ENCODE measurements at places on chromosomes 4 and X.

DNA sequence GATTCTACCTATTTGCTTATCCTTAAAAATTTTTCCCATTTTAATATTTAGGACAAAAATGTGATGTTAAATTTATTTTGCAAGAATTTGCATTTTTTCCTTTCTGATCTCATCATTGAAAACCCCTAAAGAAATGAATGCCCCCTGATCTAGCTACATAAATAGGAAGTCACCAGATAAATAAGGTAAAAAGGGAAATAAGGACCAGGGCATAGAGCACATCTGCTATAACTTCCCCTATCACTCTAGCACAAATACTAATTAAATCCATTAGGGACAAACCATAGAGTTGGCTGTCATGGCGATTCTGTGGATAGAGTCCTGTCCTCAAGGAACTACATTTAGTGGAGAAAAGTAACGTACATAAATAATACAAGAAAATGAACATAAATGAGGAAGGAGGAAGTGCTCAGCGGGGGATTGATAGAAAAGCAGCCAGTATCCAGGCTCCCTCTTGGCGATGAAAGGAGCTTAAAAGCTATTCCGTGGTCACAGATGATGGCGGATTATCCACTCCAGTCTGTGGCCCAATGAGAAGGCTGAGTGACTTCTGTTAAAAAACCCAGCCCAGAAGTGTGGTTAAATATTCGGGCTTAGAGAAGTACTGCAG lies 76.9 kb upstream of the RPL34 start:
- DNase-seq, result no peak

DNA sequence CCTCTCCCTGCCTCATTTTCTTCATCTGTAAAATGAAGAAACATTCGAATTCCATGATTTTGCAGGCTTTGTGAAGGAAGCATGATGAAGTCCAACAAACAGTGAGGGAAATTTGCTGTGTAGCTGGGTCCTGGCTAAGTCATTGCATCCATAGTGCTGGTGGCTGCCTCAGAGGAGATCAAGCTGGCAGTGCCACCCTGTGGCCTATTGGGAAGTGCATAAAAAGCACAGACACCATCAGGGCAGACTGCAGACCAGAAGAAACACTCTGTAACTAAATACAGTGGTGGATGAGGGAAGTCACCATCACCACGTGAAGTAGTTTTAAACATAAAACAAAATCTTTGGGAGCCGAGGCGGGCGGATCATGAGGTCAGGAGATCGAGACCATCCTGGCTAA lies 40.7 kb upstream of the DDX3X start:
- DNase-seq, result no peak

GRCh38 chr4:142840516-142841123 lies 5.5 kb downstream of the INPP4B start:
- DNase-seq, result no peak

DNA sequence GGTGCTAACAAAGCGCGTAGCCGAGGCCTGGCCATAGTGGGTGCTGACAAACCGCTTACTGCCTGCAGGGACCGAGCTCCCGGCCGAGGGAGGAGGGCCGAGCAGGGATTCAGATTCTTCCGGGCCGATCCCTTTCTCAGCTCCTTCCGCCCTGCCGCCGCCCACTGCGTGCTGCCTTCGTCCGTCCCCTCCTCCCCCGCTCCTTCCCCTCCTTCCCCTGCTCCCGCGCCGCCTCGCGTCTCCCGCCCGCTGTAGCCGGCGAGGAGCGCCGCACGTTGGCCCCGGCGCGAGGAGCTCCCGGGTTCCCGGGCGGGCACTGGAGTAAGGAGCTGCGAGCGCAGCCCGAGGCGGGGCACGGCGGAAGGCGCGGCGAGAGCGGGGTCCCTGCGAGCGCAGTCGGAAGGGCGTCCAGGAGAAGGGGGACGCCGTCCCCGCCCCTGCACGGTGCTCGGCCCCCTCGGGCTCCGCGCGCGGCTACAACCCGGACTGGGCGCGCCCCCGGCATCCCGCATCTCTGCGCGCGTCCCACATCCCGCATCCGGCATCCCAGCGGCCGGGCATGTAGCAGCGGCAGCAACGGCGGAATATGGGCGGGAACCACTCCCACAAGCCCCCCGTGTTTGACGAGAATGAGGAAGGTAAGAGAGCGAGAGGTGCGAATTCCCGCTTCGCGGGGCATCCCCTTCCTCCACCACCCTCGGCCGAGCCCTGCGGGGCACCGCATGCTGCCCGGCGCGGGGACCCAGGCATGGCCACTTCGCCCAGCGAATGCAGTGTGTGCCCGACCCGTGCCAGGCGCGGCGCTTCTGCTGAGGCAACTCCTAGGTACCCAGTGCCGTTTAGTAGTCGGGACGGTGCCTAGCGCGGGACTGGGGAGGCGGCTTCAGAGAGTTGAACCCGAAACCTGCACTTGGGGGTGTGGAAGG lies at the start of gene STK32B:
STK32B (plus strand) TSS at position 203 of the 926 bp plus-strand sequence.
- DNase-seq, result no peak

DNA sequence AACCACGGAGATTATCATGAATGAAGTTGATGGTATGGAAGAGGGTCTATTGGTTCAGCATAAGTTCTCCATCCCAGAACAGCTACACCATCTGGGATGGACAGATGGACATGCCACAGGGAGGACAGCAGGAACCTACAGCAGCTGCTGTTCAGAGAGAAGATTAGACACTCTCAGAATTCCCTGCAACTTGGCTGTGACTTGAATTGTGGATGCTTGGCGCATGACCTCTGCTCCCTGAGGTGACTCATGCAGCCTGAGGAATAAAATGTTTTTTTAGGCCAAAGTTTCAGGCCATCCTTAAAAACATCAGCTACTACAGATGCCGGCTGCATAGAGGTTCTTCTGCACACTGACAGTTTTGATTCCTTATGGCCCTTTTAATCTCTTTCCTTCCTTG lies 97.3 kb downstream of the RS1 start:
- DNase-seq, result no peak

DNA sequence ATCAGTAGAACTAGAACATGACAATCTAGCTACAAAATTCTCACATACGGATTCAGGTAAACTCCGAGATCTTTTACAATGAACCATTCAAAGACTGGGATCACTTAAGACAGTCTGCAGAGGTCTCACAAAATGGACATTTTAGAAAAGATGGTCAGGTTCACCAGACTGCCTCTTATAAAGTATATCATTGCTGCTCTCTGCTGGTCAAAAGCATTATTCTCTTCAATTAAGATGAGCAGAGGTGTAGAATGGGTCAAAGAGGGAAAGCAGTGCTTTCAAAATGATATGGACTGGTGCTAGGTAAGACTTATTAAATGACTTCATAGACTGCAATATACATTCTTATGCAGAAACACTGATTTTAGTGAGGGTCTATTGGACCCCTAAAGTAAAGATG lies 434.7 kb downstream of the PACRGL start:
- DNase-seq, result no peak

All from stimulated activated CD8-positive, alpha-beta memory T cell treated with anti-CD3 and anti-CD28 coated beads, Interleukin-12 subunit alpha, Interleukin-12 subunit beta, amount 100 ng/mL, for 4 hours (primary cell).